ENCODE measurements at places on chromosomes 7 and 10. TPM values are rescaled to one million over a fixed set of nuclear protein-coding genes. Genes with fewer than 3 reads are reported as not detected.

DNA sequence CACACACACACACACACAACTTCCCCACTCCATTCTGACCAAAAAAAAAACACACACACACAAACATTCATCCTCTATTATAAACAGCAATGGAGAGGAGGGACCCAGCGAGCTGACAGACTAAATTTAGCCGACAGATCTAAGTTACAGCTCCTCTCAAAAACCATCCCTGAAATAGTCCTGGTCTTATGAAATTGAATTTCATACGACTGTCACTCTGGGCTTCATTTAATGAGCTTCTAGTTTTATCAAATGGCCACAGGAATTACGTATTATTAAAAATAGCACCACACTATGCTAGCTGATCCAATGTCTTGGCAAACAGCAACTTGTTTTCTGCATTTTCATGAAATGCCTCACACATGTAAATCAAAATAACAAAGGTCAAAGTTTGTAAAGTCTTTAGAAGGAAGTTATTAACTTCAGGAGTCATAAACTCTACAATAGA, 131.3 kb upstream of the ASAH2 start:
- peaks cover 11% of the 10 kb centered on the region for H3K4me1 ChIP-seq
- peaks cover 3% of the 10 kb centered on the region for H3K27me3 ChIP-seq
- no peak for DNase-seq
- no peak overlapping the region for H3K27ac ChIP-seq
- H3K36me3 ChIP-seq = peaks cover 3% of the 10 kb centered on the region

DNA sequence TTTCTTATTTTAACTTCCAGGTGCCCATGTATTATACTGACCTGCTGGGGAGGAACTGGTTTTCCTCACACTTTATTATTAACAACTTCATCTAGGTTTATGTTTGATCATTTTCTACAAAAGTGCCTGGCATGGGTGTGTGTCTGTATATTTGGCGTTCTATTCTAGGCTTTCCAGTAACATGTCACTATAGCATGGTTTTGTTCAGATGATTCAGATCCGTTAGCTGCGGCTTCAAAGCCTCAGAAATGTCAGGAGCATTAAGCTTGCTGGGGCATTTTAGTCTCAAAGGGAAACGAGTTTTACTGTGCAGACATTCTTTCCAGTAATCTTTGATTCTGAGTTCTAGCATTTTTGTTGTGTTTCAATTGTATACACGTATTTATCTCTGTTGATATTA, 2.3 kb downstream of the INPP5A start:
- H3K27ac ChIP-seq = peak overlapping the region; percentile 49
- peaks cover 34% of the 10 kb centered on the region for H3K4me1 ChIP-seq
- peak overlapping the region; percentile 65 for H3K4me3 ChIP-seq

DNA sequence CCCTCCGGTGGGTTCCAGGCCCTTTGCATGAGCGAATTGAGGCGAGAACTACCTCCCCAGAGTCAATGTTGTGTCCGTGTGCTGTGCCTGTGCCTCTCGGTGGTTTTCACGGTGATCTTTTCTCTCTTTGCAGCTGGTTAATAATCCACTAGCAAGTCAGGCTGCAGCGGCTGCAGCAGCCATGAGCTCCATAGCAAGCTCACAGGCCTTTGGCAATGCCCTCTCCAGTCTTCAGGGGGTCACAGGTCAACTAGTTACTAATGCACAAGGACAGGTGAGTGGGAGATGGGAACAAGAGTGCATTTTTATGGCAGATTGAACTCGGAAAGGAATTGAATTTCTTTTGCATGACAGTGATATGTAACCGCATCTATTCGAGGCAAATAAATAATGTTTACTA, 159.7 kb upstream of the YAE1 start:
- H3K27me3 ChIP-seq = no peaks in the 10 kb centered on the region
- H3K27ac ChIP-seq = no peak overlapping the region
- no peak overlapping the region for H3K4me3 ChIP-seq
- H3K36me3 ChIP-seq = no peaks in the 10 kb centered on the region

- no peaks in the 10 kb centered on the region for H3K27me3 ChIP-seq
- H3K4me3 ChIP-seq = no peak overlapping the region
- no peaks in the 10 kb centered on the region for H3K4me1 ChIP-seq
- DNase-seq = peak; percentile 39
- H3K36me3 ChIP-seq = no peaks in the 10 kb centered on the region
These were observed 21.5 kb downstream of the ADARB2 start for GRCh38 chr10:1715821-1716220.

- H3K27me3 ChIP-seq = peaks cover 5% of the 10 kb centered on the region
- peaks cover 32% of the 10 kb centered on the region for H3K36me3 ChIP-seq
- H3K4me3 ChIP-seq = peak overlapping the region; percentile 99
- DNase-seq = peak; percentile 28
- H3K27ac ChIP-seq = peak overlapping the region; percentile 92
- peaks cover 21% of the 10 kb centered on the region for H3K4me1 ChIP-seq
These were observed 822 bp downstream of the ZNF800 start for GRCh38 chr7:127391591-127392181.

The REPIN1 gene
- 138 TPM for total RNA-seq

All from endothelial cell (in vitro differentiated cells).